ENCODE measurements at places on chromosomes 12 and 14.

- no peaks in the 10 kb centered on the region for H3K4me1 ChIP-seq
- DNase-seq, result no peak
- H3K36me3 ChIP-seq, result no peaks in the 10 kb centered on the region
- H3K27ac ChIP-seq, result no peak overlapping the region
Observed at GRCh38 chr14:53842938-53843337, 113.7 kb downstream of the BMP4 start.

GRCh38 chr12:72102150-72102549 lies 163.5 kb downstream of the TPH2 start:
- no peaks in the 10 kb centered on the region for H3K4me1 ChIP-seq
- H3K36me3 ChIP-seq, result no peaks in the 10 kb centered on the region
- H3K4me3 ChIP-seq, result no peak overlapping the region
- H3K27me3 ChIP-seq, result no peaks in the 10 kb centered on the region
- DNase-seq, result no peak

DNA sequence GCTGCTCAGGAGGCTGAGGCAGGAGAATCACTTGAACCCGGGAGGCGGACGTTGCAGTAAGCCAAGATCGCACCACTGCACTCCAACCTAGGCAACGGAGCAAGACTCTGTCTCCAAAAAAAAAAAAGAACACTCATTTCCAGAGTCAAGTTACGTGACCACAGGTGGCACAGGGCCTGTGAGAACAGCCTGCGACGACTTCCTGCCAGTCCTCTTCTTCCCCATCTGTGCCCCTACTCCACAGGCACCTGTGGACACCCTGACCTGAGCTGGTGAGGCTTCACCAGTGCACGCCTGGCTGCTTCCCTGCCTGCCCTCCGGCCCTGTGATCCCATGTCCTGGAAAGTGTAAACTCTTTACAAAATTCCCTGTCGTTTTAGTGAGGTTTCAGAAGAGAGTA lies 77.7 kb downstream of the PPP2R5C start:
- no peaks in the 10 kb centered on the region for H3K36me3 ChIP-seq
- H3K4me3 ChIP-seq, result no peak overlapping the region

DNA sequence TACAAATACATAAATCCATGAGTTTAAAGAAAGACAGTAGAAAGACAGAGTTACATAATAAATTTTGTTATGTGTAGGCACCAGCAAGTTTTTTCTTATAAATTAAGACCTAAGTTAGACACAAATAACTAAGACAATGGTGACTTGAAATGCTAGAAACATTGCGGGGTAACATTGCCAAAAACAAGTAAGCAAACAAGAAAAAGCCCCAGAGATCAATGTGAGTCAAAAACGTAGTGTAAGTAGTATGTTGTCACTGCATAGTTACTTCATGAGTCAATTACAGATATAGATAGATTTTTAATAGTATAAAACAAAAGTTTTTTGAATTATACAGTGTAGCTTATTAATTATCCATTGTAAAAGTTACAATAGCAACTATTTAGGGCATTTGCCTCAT lies 83.4 kb downstream of the CNTN1 start:
- H3K27ac ChIP-seq, result no peak overlapping the region
- H3K4me1 ChIP-seq, result no peaks in the 10 kb centered on the region
- no peak for DNase-seq
- H3K4me3 ChIP-seq, result no peak overlapping the region

DNA sequence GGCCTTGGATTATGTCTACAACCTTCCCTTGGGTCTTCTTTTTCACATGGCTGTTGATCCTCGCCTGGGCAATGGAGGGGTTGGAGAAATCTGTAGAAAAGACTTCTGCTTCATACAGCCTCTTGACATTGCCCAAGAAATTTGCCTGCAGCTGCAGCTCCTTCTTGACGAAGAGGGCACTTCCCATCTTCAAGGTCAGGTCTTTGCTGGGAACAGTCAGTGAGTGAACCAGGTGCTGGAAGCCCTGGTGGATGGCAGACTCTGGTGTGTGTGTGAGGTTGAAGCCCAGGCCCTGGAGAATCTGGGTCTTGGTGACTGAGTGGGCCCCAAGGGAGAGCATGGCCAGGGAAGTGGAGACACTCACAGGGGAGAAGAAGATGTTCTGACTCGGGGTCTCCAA lies 6.7 kb downstream of the SERPINA9 start:
- no peak for DNase-seq
- peaks cover 8% of the 10 kb centered on the region for H3K36me3 ChIP-seq
- no peak overlapping the region for H3K4me3 ChIP-seq
- H3K27me3 ChIP-seq, result peaks cover 8% of the 10 kb centered on the region
- H3K4me1 ChIP-seq, result no peaks in the 10 kb centered on the region

- peaks cover 33% of the 10 kb centered on the region for H3K4me1 ChIP-seq
- peak; percentile 85 for DNase-seq
- peak overlapping the region; percentile 52 for H3K4me3 ChIP-seq
- peaks cover 10% of the 10 kb centered on the region for H3K27me3 ChIP-seq
Observed at GRCh38 chr12:49868952-49869815, 26.3 kb upstream of the BCDIN3D start.

GRCh38 chr14:78611796-78612571 lies 441.8 kb downstream of the NRXN3 start:
- H3K4me3 ChIP-seq, result no peak overlapping the region
- H3K27me3 ChIP-seq, result no peaks in the 10 kb centered on the region
- H3K36me3 ChIP-seq, result no peaks in the 10 kb centered on the region
- H3K4me1 ChIP-seq, result no peaks in the 10 kb centered on the region
- no peak for DNase-seq

DNA sequence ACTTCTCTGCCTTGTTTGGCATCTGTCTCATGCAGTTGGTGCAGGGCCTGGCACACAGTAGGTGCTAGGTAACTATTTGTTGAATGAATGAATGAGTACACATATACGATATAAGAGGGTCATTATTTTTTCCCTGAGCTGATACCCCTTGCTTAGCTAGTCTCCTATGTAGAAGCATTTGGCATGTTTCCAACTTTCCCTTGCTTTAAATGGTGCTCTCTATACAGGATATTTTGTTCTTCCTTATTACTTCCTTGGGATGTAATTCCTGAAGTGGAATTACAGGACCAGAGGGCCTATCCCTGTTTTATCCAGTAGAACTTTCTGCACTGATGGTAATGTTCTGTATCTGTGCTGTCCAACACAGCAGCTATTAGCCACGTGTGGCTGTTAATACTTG lies 250.1 kb upstream of the PWP1 start:
- no peak overlapping the region for H3K27ac ChIP-seq
- H3K4me1 ChIP-seq, result peaks cover 3% of the 10 kb centered on the region
- H3K27me3 ChIP-seq, result peaks cover 5% of the 10 kb centered on the region
- DNase-seq, result no peak
- H3K36me3 ChIP-seq, result no peaks in the 10 kb centered on the region

- DNase-seq, result no peak
- no peaks in the 10 kb centered on the region for H3K27me3 ChIP-seq
- H3K27ac ChIP-seq, result no peak overlapping the region
- H3K36me3 ChIP-seq, result no peaks in the 10 kb centered on the region
- no peak overlapping the region for H3K4me3 ChIP-seq
Observed at GRCh38 chr12:60174476-60174875, 578.6 kb downstream of the SLC16A7 start.

DNA sequence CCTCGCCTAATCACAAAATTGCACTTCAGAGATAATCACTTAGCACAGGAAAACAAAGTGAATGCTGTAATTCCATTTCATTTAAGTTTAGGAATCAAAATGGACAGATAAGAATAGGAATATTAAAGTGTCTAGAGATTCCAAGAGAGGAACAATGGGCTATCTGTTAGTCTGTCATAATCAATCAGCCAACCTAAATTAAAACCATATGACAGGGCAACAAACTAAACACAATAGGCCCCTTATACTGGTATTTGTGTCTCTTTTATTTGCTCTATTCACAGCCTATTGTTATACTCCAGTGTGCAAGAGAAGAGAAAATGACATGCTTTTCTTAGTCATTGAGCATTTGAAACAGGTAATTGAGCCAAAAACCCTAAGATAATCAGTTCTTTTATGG lies 259.4 kb downstream of the PRKD1 start:
- no peaks in the 10 kb centered on the region for H3K4me1 ChIP-seq
- no peak for DNase-seq
- no peak overlapping the region for H3K27ac ChIP-seq
- no peaks in the 10 kb centered on the region for H3K27me3 ChIP-seq

DNA sequence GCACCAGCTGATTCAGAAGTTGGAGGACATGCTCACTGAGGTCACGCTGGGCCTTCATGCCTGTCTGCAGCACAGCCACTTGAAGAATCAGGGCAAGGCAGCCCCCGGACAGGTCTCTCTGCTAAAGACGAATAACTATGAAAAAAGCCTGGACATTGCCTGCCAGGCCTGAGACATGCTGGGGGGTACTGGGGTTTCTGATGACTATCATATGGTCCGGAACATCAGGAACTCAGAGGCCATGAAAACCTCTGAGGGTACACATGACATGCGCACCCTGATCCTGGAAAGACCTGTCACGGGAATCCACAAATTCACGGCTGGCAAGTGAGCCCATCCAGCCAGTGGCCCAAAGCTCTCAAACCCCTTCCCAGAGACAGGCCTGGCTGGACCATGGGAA lies 8.8 kb upstream of the C12orf42 start:
- H3K4me3 ChIP-seq, result no peak overlapping the region
- peaks cover 1% of the 10 kb centered on the region for H3K27me3 ChIP-seq
- no peaks in the 10 kb centered on the region for H3K4me1 ChIP-seq
- no peak overlapping the region for H3K27ac ChIP-seq

GRCh38 chr12:32309811-32310736 lies 89.3 kb upstream of the FGD4 start:
- H3K27ac ChIP-seq, result peak overlapping the region; percentile 89
- H3K27me3 ChIP-seq, result peaks cover 17% of the 10 kb centered on the region
- DNase-seq, result no peak

- no peaks in the 10 kb centered on the region for H3K27me3 ChIP-seq
- DNase-seq, result no peak
- H3K4me3 ChIP-seq, result no peak overlapping the region
- no peak overlapping the region for H3K27ac ChIP-seq
Observed at GRCh38 chr14:29316936-29317335, 550.3 kb downstream of the FOXG1 start.

DNA sequence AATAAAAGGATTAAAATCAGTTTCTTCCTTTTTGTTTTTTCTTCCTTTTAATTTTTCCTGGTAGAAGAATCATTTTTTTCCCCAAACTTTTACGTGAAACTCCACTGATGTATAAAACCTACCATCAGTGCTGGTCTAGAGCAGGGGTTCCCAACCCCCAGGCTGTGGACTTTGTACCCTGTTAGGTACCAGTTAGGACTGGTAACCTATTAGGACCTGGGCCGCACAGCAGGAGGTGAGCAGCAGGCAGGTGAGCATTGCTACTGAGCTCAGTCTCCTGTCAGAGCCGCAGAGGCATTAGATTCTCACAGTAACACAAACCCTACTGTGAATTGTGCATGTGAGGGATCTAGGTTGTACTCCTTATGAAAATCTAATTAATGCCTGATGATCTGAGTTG lies 10.1 kb downstream of the SMCO2 start:
- H3K36me3 ChIP-seq, result no peaks in the 10 kb centered on the region
- no peak overlapping the region for H3K4me3 ChIP-seq
- no peak for DNase-seq
- H3K27ac ChIP-seq, result no peak overlapping the region
- no peaks in the 10 kb centered on the region for H3K27me3 ChIP-seq
- peaks cover 3% of the 10 kb centered on the region for H3K4me1 ChIP-seq

- DNase-seq, result no peak
- peaks cover 3% of the 10 kb centered on the region for H3K27me3 ChIP-seq
- H3K4me1 ChIP-seq, result no peaks in the 10 kb centered on the region
- H3K27ac ChIP-seq, result no peak overlapping the region
- H3K4me3 ChIP-seq, result no peak overlapping the region
Observed at GRCh38 chr12:9143137-9143536, 27.4 kb upstream of the A2M start.

GRCh38 chr14:61026526-61026925 lies 45.5 kb downstream of the SLC38A6 start:
- no peak overlapping the region for H3K4me3 ChIP-seq
- no peak overlapping the region for H3K27ac ChIP-seq
- no peaks in the 10 kb centered on the region for H3K36me3 ChIP-seq
- no peak for DNase-seq
- H3K4me1 ChIP-seq, result no peaks in the 10 kb centered on the region

GRCh38 chr12:84913129-84913515 lies 523 bp upstream of the SLC6A15 start:
- DNase-seq, result peak; percentile 34
- H3K4me3 ChIP-seq, result peak overlapping the region; percentile 97
- no peaks in the 10 kb centered on the region for H3K36me3 ChIP-seq
- peak overlapping the region; percentile 98 for H3K27ac ChIP-seq
- H3K27me3 ChIP-seq, result peaks cover 7% of the 10 kb centered on the region
- H3K4me1 ChIP-seq, result peaks cover 2% of the 10 kb centered on the region

GRCh38 chr12:4539167-4539870 lies 629 bp downstream of the RAD51AP1 start:
- no peak for DNase-seq
- peak overlapping the region; percentile 100 for H3K4me3 ChIP-seq
- no peaks in the 10 kb centered on the region for H3K27me3 ChIP-seq
- no peaks in the 10 kb centered on the region for H3K36me3 ChIP-seq
- H3K4me1 ChIP-seq, result peaks cover 12% of the 10 kb centered on the region

- no peak for DNase-seq
- H3K27ac ChIP-seq, result no peak overlapping the region
- no peak overlapping the region for H3K4me3 ChIP-seq
- H3K27me3 ChIP-seq, result peaks cover 2% of the 10 kb centered on the region
- H3K36me3 ChIP-seq, result no peaks in the 10 kb centered on the region
- H3K4me1 ChIP-seq, result peaks cover 2% of the 10 kb centered on the region
Observed at GRCh38 chr12:65891219-65891618, 66.9 kb downstream of the HMGA2 start.

DNA sequence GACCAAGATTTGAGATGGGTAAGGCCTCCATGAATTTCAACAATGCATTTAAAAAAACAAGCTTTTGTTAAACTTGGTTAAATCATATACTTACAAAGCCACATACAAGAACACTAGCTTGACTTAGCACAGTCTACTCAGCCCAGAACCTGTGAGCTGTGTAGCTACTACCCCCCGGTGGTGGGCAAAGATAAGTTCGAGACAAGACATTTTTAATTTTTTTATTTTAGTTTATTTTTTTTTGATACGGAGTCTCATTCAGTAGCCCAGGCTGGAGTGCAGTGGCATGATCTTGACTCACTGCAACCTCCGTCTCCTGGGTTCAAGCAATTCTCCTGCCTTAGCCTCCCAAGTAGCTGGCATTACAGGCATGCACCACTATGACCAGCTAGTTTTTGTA lies 3.7 kb upstream of the NECAP1 start:
- DNase-seq, result peak; percentile 22
- H3K27ac ChIP-seq, result no peak overlapping the region
- H3K36me3 ChIP-seq, result no peaks in the 10 kb centered on the region
- peaks cover 5% of the 10 kb centered on the region for H3K27me3 ChIP-seq
- H3K4me3 ChIP-seq, result no peak overlapping the region
